ENCODE measurements at places on chromosomes 1 and 21.

- DNase-seq, result no peak
Observed at GRCh38 chr21:35410656-35411055, 361.6 kb upstream of the RUNX1 start.

GRCh38 chr1:22418933-22419382 is 32.7 kb upstream of the ZBTB40 start:
- peak; percentile 64 for DNase-seq

DNA sequence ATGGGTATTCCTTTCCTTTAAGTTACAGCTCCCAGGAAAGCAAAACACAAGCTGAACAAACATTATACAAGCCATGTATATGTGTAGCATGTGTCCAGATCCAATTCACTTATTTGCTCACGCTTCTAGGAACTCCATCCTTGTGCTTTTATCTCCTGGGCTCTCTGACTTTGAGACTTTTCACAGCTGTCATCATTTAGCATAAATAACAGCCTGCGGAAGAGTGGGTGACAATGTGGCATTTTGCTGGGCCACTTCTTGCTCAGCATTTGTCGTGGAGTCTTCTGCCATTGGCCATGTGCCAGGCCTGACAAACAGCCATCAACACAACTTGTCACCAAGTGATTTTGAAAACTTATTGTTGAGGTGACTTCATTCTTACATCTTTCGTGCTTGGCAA is 164.3 kb downstream of the KIF26B start:
- DNase-seq, result no peak

DNA sequence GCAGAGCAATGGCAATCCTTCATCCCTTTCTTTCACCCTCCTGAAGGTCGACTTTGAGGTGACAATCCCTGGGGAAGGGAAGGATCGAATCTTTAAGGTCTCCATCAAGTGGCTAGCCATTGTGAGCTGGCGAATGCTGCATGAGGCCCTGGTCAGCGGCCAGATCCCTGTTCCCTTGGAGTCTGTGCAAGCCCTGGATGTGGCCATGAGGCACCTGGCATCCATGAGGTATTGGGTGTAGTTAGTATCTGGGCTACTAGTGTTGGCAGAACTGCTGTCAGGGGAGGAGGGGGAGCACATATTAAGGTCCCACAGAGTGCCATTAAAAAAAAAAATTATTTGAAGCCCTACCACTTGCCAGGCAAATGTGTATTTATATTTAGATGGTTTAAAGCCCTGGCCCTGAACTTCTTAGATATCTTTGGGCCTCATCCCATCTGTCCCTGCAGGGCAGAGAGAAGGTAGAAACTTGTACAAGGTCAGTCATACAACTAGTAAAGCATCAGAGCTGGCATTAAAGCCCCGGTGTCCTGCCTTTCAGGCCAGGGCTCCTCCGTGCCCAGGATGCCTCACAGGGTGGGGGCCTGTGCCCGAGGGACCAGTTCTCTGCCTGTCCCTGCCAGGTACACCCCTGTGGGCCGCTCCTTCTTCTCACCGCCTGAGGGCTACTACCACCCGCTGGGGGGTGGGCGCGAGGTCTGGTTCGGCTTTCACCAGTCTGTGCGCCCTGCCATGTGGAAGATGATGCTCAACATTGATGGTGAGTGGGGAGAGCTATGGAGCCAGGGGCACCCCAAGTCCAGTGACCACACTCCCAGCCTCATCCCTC is 10.3 kb downstream of the AGO1 start:
- no peak for DNase-seq

DNA sequence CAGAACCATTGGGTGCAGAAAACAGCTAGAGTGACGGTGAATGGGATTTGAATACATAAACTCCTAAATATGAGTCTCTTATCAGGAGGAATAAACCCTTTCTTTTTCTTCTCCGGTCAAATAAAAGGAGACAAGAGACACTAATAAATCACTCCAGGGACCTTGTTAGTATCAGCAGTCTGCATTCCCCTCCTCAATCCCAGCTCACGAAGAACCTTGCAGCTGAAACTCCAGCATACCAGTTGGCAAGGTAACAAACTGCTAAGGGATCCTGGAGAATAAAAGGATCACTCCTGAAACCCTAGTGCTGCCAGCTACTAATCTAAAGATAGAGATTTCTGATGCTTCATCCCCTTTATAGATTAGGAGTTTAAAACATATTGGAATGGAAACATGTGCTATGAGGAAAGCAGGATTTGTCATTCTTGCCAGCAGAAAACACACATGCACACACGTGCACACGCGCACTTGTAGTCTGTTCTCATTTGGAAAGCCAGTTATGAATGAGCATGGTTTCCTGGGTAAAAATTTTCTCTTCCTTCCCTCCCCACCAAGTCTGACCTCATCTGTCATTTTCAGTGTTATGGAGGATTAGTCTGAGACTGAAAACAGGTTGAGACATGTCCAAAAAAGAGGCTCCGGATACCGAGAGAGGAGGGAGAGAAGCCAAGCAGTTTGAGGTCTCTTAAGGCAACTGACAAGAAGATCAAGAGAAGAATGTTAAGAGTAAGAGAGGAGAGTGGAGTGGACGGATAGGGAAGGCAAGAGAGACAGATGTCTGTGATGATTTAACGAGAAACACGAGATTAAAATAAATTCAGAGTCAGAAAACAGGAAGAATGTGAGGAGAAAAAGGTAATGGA is 10.9 kb downstream of the IER5 start:
- peak; percentile 93 for DNase-seq

DNA sequence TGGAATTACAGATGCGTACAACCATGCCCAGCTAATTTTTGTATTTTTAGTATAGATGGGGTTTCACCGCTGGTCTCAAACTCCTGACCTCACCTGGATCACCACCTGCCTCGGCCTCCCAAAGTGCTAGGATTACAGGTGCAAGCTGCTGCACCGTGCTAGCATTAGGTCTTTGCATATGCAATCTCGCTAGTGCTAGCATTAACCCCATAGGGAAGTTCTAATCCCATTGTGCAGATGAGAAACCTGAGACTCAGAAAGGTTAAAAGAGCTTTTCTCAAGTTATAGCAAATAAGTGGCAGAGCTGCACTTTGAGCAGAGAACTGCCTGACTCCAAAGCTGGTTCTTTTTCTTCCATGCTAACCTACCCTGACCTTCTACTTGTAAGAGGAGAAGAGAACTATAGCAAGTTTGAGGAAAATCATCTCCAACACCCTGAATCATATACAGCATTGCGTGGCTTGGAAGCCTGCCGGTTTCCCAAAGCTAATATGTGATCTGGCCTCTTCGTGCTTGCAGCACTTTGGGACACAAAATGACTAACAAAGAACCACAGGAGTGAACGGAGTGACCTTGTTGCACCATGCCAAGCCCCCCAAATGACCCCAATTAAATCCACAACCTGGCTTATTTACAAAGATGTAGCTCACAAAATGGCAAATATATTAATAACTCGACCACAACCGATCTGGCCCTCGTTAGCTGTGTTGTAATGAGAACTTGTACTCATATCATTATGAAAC is 185.1 kb downstream of the TM2D1 start:
- no peak for DNase-seq

DNA sequence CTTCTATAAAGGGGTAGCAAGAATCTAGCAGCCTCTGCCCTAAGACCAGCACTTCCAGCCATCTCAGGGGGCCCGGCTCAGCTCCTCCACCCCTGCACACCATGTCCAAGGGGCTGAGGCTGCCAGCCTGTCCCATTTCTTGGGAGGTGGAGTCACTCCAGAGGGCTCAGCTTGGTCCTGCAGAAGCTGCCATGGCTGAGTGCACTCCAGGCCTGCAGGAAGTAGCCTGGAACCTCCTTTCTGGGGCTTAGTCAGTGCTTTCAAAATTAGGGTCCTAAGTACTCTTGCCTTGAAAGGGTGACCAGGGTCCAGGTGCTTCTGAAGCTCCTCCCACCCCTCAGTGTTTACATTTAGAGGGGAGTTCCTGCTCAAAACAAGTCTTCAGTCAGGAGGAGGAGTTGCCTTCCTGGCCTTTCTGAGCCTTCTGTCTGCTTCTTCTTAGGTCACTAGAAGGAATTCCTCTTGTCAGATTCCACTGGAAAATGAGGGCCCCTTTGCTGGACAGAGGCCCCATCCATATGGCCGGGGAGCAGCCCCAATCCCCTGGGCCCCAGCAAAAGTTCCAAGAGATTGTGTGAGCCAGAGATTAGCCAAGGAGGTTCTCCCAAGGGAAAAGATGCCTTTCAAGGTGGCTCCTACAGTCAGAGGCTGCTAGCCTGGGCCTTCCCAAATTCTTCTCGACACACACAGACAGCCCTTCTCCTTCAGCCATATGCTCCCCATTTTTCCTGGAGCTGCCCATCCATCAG is 128.1 kb upstream of the VAMP3 start:
- no peak for DNase-seq

GRCh38 chr21:45917241-45917640 is 64.3 kb upstream of the COL6A1 start:
- no peak for DNase-seq

DNA sequence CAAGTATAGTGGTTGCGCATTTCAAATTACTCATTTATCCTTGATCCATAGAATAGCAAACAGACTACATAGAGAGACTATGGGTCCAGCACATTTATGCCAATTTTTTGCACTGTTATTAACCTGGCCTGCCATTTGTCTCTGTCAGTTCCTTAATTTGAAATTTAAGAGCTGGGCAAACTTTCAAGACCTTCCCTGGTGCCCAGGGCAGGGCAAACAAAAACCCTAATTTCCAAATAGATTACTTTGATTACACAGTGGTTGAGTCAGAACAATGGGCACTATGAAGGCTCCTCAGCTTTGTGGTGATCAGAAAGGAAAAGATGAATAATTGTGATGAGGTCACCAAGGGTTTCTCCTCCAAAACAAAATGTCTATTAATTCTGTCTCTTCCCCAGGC is 80.6 kb downstream of the TNFSF18 start:
- DNase-seq, result peak; percentile 66

DNA sequence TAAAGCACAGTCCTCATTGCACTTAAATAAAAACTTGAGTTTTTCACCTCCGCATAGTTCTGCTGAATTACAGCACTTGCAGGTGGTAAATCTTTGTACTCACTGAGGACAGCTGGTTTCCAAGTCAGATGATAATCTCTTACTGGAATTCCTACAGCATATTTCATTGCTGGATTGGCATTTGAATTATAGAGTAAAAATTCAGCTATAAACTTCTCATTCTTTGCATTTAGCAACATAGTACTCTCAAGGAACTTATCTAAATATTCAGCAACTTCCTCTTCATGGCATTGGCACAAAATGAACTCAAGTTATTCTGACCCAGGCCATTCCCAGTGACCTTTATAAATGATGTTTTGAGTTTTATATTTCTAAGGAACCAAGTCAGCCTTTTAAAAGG is 23.4 kb downstream of the GORAB start:
- peak; percentile 39 for DNase-seq

GRCh38 chr1:203101813-203102634 is 16.2 kb upstream of the MYOG start:
- DNase-seq, result no peak

DNA sequence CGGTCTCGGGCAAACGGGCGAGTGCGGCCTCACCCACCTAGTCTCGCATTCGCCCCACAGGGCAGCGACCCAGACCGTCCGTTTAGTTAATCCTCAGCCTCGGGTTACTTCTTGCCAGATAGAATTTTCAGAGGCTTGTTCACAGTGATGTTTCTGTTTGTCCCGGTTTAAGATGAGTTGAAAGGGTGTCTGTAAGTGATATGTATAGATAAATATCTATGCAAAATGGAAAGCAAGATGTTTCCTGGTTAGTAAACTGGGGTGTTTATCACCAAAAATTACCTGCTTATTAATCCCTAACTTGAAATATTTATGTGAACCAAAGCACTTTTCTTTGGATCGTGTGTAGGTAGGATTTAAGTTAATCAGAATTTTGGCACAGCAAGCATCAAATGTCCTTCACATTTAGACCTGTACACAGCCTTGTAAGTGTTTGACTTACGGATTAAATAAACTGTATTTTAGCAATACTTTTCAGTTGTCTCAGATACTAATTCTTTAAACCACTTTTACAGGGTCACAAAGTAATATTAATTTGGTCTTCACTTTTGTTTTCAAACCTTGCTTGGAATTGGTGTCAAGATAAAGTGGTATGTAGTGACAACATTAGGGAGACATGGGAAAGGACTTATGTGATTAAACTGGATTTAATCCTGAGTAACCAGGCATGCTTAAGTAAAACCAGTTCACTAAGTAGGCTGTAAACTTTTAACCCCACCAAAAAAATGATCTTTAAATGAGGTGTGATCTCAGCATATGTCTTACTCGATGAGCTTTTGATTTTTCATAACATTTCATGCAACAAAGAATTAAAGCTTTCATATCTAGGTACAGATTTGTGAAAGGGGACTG is 914 bp downstream of the ZNF326 start:
- DNase-seq, result peak; percentile 50

- no peak for DNase-seq
Observed at GRCh38 chr1:213657013-213657412, 330.8 kb upstream of the PROX1 start.

- no peak for DNase-seq
Observed at GRCh38 chr1:215557504-215557903, 9.6 kb upstream of the KCTD3 start.

DNA sequence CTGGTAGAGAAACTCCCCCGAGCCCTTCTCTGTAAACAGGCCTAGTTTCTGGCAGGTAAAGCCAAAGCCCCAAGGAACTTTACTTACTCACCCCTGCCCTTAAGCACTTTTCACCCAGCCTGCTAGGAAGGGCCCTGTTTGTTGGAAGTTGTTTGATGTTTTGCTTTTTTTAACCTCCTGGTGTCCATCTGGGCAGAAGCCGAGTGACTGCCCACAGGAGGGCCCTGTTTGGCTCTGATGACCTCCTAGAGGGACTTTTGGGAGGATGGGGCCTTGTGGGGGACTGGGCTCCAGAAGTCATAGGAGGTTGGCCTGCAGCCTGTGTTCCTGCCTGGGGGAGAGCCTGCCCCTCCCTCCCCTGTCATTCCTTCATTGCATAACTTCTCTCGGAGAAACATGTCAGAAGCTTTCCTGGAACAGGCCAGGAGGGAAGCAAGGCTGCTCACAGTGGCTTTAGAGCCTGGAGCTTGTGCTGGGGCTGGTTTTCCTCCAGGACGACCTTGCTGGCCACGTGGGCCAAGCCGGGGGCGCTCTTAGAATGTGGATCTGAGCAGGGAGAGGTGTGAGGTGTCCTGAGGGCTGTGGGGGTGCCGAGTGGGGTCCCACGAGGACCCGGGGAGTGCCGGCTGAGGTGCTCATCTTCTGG is 33.9 kb downstream of the COQ8A start:
- peak; percentile 64 for DNase-seq

DNA sequence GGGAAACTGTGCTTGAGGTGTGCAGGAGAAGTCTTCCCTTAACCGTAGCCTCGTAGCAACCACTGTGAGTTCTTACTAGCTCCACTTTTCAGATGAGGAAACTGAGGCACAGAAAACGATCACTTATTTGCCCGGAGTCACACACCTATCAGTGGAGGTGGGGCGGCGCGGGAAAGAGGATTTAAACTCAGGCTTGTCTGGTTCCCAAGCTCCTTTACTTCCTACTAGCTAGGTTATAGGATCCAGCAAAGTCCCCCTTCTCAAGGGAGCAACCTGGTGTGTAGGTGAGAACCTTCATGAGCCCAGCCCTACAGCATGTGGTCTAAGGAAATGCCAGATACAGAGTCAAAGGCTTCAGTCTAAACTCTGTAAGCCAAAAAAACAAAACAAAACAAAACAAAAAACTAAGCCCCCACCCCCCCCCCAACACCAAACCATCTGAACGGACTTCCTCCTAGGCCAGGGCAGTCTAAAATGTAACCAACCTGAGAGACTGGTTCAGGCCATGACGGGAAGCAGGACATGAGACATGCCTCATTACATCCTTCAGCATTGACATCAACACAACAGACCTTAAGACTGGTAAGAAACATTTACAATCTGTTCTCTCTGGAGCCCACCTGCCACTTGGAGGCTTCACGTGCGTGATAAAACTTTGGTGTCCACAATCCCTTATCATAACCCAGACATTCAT is 709 bp upstream of the FBXO42 start:
- no peak for DNase-seq
